ENCODE measurements at places on chromosomes 12 and 14.

- no peak for DNase-seq
Measured at GRCh38 chr14:50669441-50669986, 1.4 kb upstream of the SAV1 start.

DNA sequence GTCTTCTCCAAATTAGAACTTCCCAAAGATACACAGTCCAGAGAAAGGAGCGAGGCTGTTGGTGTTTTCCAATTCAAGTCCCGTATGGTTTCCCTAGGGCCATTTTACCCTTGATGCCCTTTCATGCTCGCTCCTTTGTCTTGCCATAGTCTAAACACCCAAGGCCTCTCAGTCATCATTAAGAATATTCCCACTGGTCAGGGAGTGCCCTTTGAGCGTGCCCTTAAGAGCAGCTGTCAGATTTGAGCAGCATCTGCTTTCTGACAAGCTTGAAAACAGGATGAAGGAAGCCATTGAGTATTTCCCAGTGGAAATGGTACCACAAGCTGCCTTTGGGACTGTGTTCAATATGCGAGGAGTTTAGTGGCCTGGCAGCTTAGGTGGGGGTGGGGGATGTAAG, 10.4 kb upstream of the GALNT16 start:
- no peak for DNase-seq

DNA sequence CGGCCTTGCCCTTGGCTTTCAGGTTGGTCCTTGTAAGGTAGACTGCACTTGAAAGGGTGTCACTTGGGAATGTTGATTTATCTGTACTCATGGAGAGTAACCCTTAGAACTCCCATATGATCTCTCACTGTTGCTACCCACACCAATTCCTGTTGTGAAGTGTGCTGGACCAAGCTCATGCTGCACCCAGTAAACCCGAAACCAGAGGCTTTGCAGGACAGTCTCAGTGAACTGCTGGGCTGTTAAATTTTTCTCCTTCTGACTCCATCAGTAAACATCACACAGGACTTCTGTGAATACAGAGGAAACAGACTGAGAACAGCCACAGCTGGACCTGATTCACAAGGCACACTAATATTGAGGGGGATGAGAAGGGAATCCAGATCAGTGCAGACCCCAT, 783.0 kb downstream of the TMEM121 start:
- no peak for DNase-seq

- peak; percentile 36 for DNase-seq
Measured at GRCh38 chr14:70807898-70808415, 1.4 kb downstream of the MAP3K9 start.

DNA sequence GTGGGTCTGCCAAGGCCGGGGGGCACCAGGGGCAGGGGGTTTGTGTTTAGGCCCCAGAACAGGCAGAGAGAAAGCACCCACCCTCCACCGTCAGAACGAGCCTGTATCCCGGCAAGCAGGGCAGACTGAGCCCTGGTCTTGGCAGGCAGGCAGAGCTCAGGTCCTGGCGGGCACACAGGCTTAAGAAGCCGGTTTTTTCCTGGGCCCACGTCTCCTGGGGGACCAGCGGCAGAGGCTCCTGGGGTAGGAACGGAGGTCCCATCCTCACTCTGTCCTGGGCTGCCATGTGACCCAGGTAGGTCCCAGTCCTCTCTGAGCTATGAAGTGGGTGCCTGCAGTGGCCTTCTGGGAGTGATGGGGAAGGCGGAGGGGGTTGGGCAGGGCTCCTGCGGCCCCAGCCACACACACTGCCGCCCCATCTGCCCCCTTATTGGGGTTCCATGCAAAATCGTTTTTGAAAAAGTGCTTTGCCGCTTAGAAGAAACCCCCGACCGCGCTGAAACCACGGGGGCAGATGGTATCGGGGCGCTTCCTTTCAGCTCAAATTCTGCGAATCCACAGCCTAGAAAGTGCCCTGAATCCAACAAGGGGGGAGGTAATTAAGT, 24.2 kb downstream of the SH2B3 start:
- peak; percentile 50 for DNase-seq

DNA sequence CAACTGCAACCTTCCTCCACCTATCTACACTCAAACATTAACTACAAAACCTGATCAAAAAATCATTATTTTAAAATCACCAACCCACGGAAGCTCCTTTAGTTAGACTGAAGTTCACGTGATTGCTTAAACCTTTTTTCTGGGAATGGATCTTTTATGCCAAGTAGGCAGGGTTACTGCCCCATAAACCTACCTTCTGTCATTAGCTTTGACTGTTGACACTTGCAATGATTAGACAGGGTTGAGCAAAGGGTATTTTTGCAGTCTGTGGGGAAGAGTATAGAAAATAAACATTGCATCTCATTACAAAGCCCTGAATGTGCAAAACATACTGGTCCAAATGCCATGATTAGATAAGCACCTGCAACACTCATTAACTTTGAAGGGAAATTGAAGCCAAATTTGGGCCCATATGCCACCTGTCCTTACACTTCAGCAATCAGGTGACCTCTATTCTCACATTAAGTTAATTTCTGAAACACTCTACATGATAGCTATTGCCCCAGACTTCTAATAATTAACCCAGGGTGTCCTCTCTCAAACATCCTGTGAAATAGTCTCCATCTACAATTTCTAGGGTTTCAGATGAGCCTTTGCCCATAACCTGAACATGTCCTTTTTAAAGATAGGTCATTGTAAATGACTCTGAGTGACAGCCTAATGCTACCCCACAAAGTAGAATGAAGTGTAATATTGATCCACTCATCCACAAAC, 156.0 kb upstream of the PLEKHG7 start:
- DNase-seq, result no peak

DNA sequence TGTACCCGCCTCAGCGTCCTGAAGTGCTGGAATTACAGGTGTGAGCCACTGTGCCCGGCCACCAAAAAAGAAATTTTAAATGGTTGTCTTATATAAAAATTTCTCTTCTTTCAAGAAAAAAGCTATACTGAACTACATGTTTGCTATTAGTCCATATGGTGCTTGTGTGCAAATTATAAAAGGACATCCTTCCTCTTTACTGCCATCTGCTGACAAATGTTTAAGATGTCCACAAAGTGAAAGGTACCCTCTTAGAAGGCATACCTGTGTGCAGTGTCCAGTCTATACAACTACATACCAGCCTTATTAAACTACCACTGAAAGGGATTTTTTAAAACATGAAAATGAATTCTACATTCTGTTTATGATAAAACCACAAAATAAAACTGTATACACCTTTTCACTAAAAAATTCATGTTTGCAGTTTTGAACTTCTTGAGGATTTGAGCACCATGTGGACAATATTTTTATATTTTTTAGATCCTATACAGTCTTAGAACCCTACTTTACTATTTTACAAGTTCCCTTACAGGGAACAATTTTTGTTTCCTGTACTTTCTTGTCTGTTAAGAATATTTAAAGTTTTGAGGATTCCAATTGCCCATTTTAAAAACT, 32.8 kb upstream of the TOMM20L start:
- DNase-seq, result no peak

DNA sequence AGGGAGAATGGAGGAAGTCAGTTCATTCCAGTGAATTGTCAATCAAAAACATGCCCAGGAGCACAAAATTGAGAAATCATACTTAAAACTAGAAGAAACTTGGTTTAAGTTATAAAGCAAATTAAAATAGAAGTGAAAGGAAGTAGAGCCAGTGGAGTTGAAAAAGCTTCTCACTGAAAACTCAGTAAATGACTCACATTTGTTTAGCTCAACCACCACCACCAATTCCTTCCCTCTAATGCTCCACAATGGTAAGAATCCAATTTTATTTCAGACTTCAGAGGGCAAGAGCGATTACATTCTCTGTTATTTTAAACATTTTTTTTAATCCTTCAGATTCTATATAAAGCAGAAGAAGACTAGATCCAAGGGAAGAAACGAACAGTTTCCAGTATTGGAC, 19.4 kb downstream of the UTP20 start:
- DNase-seq, result no peak

DNA sequence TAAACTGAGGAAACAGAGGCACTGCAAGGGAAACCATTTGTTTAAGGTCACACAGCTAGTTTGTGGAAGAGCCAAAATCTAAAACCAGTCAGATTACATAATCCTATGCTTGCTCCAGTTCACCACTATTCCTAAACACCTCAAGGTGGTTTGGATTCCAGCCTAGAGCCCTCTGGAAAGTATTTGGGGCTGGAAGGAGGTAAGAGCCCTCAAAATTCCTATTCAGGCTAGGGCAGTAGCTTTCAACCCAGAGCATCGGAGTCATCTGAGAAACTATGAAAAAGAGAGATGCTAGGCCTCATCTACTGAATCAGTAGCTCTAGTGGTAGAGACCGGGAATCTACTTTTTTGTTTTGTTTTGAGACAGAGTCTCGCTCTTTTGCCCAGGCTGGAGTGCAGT, 16.0 kb upstream of the SPPL3 start:
- no peak for DNase-seq

- no peak for DNase-seq
Measured at GRCh38 chr14:91129261-91129660, 15.4 kb downstream of the DGLUCY start.

- no peak for DNase-seq
Measured at GRCh38 chr12:117744418-117744817, 224.4 kb downstream of the KSR2 start.

DNA sequence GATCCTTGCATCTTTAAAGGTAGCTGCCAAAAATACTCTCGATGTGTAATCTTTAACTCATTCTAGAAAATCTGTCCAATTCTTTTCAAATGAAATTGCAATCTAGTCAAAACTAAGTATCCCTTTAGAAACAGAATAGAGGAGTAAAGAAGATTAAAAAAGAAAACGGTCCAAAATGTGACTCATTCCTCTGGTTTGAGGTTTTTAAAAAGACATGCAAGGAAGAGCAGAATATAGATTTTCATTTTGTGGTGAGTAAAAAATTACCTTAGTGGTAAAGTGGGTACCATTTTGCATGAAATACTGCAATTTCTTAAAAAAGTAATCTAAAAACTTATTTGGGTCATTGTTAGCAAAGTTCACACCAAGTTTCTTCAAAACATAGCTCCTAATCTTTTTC, 108.4 kb downstream of the BRMS1L start:
- no peak for DNase-seq

GRCh38 chr12:52280319-52280795, 5.9 kb downstream of the KRT86 start:
- DNase-seq, result no peak

DNA sequence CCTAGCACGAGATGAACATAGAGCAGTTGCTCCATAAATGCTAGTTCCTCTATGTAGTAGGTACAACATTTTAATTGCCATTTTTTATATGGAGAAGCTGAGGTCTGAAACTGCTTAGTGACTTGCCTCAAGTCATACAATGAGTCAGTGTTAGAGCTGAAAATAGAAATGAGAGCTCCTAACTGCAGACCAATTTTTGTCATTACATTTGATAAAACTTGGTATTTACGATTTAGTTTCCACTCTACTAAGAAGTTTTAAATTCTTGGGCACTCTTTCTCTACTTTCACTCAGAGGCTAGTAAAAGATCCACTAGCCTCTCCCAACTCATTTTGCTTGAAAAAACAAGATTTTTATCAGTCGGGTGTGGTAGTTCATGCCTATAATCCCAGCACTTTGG, 8.1 kb upstream of the TMED10 start:
- DNase-seq, result no peak

GRCh38 chr14:97033556-97034081, 236.4 kb downstream of the VRK1 start:
- DNase-seq, result no peak

DNA sequence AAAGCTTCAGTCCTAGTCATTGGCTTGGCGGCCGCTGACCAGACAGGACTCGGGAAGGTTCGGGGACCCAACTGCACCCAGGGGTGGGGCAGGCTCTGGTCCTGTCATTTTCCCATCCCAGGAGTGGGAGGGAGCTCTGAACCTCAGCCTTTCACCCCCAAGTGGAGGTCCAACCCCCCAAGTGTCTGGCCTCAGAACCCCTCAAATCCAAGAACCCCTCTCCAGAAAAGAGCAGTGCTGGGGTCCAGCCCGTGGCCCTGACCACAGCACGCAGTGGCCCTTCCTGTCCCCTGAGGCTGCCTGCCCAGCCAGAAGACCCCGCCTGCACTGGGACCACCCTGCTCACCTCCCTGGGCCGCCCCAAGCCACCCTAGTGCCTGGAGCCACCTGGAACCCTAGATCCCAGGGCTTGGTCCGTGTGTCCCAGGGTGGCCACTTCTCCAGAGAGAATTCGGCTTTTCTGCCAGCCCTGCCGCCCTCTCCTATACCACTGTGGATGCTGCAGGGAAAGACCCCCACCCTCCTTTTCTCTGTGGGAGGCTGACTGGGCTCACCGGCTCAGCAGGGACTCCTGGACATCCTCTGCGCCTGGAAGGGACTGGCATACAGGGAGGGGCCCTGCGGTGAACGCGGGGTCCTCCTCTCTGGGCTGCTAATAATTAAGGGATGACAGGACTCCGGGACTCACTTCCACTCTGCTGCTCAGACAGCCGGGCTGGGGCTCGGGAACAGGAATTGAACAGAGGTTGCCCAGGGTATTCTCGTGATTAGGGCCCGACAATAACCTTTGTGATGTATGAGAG, 326.9 kb upstream of the SFSWAP start:
- DNase-seq, result no peak

GRCh38 chr12:116244001-116244400, 33.5 kb downstream of the MED13L start:
- no peak for DNase-seq
